Stimulated activated CD8-positive, alpha-beta memory T cell treated with anti-CD3 and anti-CD28 coated beads, Interleukin-15, amount 100 ng/mL, for 4 hours (primary cell): ENCODE measurements at places on chromosomes 11 and 22.

- DNase-seq, result no peak
These were observed 28.3 kb downstream of the NADSYN1 start for GRCh38 chr11:71481101-71481960.

DNA sequence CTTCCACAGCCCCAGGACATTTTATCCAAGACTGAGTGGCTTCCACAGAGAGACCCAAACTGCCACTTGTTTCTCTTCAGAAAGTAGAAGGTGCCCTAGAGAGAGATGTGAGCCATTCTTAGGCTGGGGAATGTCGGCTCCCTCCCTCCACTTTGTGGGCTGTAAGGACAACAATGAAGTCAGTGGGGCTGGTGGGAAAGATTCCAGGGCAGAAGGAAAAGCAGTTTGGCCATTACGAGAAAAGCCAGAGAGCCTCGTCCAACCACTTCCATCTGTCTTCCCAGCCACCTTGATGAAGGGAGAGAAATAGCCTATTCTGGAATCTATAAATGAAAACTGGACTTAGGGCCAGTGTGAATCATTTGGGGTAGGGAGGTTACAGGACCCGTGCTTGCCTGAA, 382.5 kb downstream of the NXPE2 start:
- DNase-seq, result no peak

- DNase-seq, result no peak
These were observed 34.1 kb downstream of the GRK3 start for GRCh38 chr22:25598609-25599008.

DNA sequence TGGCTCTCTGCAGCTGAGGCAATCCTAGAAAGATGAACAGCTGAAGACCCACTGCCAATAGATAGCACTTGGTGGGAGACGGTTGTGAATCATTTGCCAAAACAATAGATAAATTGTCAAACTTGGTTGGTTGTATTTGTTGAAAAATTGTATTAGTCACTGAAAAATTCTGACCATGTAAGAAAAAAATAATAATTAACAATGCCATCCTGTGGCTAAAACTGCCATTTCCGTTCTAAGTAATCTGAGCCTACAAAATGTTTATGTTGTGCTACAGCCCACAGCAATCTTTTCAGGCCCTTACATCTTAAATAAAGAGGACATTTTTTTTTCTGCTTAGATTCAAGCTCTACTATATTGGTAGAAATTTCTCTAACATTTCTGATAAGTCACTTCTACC, 103.2 kb upstream of the ANO3 start:
- no peak for DNase-seq

- no peak for DNase-seq
These were observed 67.0 kb downstream of the ARHGAP20 start for GRCh38 chr11:110645253-110645652.

DNA sequence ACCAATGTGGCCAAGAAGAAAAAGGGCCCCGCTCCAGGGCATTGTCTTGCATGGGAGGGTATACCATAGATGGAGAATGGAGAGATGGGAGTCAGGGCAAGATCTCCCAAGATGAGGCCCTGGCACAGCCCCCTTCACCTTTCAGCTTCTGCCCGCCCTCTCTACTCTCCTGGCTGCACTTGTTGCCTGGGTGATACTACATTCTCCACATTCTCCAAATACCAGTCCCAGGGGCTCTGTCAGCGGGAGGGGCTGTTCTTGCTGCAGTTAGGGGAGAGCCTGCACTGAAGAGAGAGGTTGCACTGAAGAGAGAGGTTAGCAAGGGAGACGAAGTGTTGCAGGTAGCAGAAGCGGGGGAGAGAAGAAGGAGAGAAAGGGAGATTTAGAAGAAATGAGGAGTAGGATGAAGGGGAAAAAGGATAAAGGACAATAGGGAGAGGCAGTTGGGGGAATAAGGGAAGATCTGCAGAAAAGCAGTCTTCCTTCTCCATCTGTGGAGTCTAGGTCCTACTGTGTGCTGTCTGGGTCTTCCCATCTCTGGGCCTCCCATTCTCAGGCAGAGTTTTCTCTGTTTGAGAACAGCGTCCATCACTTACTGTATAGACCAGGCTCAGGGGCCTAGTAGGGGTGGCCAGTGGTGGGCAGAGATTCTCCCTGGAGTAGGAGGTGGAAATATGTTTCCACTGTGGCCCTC, 8.0 kb downstream of the PHLDB1 start:
- no peak for DNase-seq

DNA sequence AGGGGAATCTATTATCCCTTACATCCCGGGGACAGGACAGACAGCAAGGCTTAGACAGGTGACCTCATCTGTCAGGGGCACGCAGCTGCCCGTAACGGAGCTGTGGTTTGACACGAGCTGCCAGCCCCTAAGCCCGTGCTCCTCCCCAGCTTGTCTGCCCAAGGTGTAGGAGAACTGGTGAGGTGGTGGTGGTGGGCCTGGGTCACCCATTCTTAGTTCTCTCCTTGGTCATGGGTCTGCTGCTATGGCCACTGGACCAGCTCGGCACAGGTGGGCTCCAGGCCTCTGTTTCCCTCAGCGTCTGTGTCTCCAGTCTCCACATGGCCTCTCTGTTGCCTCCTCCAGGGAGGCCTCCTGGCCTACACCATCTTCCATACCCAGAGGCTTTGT, 5.4 kb downstream of the PARVG start:
- DNase-seq, result no peak

DNA sequence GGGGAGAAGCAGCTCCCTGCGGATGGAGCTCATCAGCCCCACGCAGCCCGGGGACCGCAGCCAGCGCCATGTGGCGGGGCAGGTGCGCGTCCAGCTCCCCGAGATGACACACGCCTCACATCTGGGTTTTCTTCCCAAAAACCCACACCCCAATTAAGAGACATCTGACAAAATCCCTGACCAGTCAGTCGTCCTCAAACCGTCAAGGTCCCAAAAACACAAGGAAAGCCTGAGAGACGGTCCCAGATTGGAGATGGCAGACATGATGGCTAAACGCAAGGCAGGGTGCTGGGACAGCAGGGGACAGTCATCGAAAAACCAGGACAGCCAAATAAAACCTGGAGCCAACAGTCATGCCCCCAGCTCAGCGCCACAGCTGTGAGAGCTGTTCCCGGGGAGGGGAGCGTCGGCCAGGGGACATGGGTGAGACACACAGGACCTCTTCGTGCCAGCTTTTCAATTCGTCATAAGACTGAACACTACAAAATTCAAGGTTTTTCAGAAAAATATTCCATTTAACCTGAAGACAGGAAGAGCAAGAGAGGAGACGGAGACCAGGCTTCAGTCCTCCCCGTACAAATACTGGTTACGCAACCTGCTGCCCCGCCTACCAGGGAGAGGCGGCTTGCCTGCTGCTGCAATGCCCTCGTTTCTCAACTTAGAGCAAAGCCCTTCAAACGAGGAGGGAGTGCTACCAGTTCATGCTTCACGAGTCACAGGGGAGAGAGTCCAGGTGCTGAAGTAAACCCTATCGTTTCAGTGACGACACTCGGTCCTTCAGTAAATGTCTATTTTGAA, 10.5 kb downstream of the TOLLIP start:
- DNase-seq, result no peak

GRCh38 chr11:1041471-1041870, 5.0 kb upstream of the MUC6 start:
- no peak for DNase-seq

DNA sequence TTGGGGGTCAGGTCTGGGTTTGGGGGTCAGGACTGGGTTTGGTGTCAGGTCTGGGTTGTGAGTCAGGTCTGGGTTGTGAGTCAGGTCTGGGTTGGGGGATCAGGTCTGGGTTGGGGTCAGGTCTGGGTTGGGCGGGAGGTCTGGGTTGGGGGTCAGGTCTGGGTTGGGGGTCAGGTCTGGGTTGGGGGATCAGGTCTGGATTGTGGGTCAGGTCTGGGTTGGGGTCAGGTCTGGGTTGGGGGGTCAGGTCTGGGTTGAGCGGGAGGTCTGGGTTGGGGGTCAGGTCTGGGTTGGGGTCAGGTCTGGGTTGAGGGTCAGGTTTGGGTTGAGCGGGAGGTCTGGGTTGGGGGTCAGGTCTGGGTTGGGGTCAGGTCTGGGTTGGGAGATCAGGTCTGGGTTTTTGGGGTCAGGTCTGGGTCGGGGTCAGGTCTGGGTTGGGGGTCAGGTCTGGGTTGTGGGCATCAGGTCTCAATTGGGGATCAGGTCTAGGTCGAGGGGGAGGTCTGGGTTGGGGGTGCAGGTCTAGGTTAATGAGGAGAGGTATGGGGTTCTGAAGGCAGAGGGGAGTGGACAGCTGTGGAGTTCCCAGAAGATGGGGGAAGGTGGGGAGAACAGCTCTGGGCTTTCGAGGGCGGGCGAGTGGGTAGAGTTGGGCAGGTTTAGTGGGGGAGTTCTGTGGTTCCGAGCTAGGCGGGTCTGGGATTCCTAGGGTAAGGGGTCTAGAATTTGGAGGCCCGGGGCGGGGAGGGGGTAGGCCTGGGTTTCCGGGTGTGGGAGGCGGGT, 629 bp downstream of the TTLL8 start:
- DNase-seq, result no peak

DNA sequence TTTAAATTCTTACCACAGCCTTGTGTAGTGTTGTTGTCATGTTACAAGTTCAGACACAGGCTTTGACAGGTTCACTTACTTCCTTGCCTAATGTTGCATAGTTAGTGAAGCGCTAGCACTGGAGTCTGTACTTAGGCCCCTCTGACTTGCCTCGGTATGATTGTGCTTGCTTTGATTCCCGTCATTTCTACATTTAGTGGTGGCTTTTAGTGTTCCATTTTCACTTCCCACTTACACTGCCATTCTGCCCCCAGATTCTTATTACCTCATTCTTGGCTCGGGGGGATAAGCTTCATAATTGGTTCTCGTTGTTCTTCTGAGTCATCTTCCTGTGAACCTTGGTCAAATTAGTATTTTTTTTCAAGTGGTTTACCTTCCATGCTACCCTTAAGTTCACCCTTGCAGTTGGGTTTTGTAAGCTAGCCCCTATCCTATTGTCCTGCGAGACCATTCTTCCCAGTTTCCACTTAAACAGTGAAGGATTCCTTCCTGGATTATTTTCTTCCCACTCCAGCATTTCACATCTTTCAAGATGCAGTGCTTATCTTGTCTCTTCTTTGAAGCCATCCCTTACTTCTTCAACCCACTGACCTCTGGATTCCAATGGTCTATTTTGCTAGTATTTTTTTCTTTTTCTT, 68.7 kb downstream of the DDX10 start:
- DNase-seq, result no peak

- DNase-seq, result no peak
These were observed 97.5 kb upstream of the FSHB start for GRCh38 chr11:30133281-30133680.

GRCh38 chr11:134445601-134446325, 33.7 kb upstream of the B3GAT1 start:
- no peak for DNase-seq

- no peak for DNase-seq
These were observed 9.4 kb downstream of the IGSF9B start for GRCh38 chr11:133947321-133947756.

GRCh38 chr11:45305874-45306623, 19.9 kb upstream of the SYT13 start:
- no peak for DNase-seq

- DNase-seq, result no peak
These were observed 99.9 kb upstream of the FGF3 start for GRCh38 chr11:69918938-69919650.

GRCh38 chr22:36431977-36432376, 44.2 kb upstream of the MYH9 start:
- no peak for DNase-seq

DNA sequence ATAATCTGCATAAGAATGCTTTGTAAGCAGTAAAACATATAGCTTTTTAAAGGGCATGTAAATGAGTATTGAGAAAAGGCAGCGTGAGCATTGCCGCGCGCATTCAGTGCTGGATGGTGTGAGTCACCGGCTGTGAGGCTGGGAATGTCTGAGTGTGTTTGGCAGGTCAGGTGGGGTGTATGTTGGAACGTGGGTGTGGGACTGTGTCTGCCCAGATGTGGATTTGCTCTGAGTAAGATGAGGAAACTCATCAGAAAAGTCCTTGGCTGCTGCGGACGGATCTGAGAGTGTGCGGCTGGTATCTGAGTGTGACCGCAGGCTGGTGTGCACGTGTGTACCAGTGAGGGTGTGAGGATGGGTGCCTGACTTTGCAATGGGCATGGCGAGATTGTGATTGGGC, 66.2 kb upstream of the NECTIN1 start:
- no peak for DNase-seq

- no peak for DNase-seq
These were observed 71.0 kb downstream of the MYEOV start for GRCh38 chr11:69364921-69365320.

DNA sequence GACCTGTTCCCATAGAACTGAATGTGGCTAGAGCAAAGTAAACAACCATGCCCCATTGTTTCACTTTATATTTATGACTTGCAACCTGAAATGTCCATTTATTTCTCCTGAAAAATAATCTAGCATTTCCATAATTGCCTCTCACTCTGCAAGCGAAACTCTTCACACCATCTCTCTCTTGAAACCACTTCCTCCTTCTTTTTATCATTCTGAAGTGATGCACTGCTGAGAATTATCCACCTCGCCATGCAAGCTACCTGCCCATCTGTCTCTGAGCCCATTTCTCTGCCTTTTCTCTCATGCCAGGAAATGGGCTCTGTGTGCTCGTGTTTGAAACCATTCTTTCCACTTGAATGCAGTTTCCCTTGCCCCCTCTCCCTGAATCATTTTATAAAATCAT, 13.5 kb downstream of the MRGPRX3 start:
- DNase-seq, result no peak

DNA sequence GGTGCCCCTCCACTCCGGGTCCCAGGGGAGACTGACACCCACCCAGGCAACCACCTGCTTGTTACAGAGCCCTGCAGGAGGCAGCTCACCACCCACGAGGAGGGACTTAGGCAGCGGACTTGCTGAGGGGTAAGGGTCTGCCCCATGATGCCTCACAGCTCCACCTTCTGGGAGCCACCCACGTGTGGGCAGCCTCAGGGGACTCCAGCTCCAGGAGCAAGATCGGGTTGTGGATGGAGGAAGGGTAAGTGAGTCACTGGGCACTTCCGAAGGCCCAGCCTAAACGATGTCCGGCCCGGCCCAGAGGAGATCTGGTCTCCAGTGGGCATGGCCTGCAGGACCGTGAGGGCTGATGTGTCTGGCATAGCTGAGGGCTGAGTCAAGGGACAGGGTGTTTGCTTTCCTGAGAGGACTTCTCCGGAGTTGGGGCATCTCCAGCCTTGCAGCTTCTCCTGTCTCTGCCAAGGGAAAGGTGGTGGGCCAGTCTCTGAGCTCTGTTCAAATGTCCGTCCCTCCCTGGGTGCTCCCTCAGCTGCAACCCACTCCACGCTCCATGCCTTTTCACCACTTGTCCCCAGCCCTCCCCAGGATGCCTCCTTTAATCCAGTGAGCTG, 32.3 kb upstream of the P2RY2 start:
- no peak for DNase-seq

DNA sequence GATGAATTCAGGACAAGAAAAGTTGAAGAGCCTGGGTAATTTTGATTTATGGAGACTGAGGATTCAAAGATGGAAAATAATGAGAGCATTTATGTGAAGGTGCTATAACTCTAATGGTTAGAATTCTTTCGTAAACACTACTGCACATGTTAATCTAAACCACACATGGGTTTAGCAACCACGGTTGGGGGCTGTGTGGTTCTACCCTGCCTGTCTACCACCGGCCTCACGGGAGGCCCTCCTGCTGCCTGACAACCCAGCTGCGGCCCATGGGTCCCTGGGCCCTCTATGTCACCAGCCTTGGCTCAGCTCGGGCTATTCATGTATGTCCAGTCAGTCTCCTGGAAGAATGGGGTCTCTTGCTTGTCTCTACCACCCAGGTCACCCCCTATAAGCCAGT, 68.5 kb upstream of the ARFGAP3 start:
- no peak for DNase-seq
